ENCODE measurements at places on chromosomes 13 and 19. TPM values are rescaled to one million over a fixed set of nuclear protein-coding genes. Genes with fewer than 3 reads are reported as not detected.

KIR2DL3 gene
- total RNA-seq: not detected

NBEA gene
- 38.9 TPM for total RNA-seq

FXYD5 gene
- 26.7 TPM for total RNA-seq

- DNase-seq: no peak
Observed at GRCh38 chr19:32222556-32222955, 122.9 kb upstream of the ZNF507 start.

GRCh38 chr19:10334588-10335351 is 1.4 kb upstream of the RAVER1 start:
- DNase-seq: peak; percentile 98

GRCh38 chr13:105491345-105491744 is 1044.1 kb downstream of the EFNB2 start:
- DNase-seq: no peak

GRCh38 chr13:97231118-97231828 is 9.1 kb downstream of the MBNL2 start:
- no peak for DNase-seq

DNA sequence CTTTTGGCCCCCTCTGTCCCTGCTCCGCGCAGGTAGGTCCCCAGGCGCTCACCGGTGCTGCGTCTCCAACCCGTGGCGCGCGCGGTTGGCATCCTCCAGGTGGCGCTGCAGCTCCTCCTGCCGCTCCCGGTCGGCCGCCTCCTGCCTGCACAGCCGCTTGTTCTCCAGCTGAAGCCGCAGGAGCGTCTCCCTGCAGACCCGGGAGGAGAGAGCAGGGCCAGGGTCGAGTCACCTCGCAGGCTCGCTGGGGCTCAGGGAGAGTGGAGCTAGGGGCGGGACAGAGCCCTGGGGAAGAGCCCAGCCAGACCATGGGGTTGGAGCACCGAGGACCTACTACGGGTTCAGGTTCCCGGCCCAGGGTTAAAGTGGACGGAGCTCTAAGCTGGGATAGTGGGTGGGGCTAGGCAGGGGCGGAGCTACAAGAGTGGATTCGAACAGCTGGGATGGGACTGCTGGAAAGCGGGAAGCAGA is 9.3 kb downstream of the HOOK2 start:
- peak; percentile 93 for DNase-seq

DNA sequence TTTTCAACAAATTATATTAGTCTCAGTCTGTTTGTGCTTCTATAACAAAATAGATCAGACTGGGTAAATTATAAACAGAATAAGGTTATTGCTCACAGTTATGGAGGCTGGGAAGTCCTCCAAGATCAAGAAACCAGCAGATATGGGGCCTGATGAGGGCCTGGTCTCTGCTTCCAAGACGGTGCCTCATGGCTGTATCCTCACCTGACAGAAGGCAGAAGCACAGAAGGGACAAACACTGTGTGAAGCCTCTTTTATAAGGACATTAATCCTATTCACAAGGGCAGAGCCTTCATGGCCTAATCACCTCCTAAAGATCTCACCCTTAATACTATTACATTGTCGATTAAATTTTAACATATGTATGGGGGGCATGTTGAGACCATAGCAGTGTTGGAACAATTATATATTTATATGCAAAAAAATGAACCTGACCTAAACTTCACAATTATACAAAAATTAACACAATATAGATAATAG is 12.7 kb downstream of the F10 start:
- DNase-seq: no peak
